ENCODE measurements at places on chromosomes 16 and 17. TPM values are rescaled to one million over a fixed set of nuclear protein-coding genes. Genes with fewer than 3 reads are reported as not detected.

Gene KCNAB3
- total RNA-seq: 0.29 TPM

GRCh38 chr17:39404542-39405378 is 3.3 kb upstream of the FBXL20 start:
- peak; percentile 60 for DNase-seq

DNA sequence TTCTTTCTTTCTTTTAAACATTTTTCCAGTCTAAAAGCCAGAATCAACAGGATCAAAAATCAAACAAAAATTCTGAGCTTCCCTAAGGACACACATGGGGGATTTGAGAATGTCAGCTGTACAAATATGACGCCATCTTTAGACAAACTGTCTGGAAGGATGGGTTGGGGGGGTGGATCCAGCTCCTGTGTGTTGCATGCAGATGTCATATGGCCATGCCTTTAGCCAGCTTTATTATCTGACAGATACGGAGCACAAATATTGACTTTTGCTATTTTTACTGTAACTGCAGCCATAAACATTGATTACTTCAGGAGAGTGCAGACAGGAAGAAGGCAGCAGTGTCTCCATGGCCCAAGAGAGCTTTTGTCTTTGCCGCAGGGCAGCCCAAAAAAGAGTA is 279.4 kb upstream of the ELAC2 start:
- no peak for DNase-seq

Gene PPL
- 26.5 TPM for total RNA-seq

- no peak for DNase-seq
Observed at GRCh38 chr17:44221084-44221861, 1.8 kb upstream of the UBTF start.

GRCh38 chr16:21205303-21205702 is 6.1 kb downstream of the ZP2 start:
- no peak for DNase-seq

- DNase-seq: no peak
Observed at GRCh38 chr17:50917418-50917743, 51.2 kb upstream of the TOB1 start.

- DNase-seq: peak; percentile 86
Observed at GRCh38 chr17:55576996-55577586, 65.8 kb upstream of the SMIM36 start.

GRCh38 chr16:27822529-27822928 is 241.0 kb downstream of the GSG1L start:
- DNase-seq: no peak

Gene GINS2
- total RNA-seq: 6.5 TPM

- DNase-seq: no peak
Observed at GRCh38 chr16:88883117-88883895, 16.8 kb upstream of the PABPN1L start.

DNA sequence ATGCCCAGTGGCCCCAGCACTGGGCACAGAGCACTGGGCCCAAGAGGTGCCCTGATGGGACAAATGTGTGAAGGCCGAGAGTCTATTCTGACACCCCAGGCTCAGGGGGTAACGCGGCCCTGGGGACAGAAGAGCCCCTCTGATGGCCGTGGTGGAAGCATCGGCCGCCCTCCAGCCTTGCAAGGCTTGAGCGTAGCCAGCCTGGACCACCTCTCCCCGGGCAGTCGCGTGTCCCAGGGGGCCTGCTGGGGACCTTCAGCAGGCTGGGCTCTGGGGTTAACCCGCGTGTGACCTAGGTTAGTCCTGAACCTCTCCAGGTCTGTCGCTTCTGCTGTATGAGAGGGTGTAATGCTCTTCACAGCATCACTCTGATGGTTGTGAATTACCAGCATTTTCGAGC is 40.8 kb downstream of the NOS2 start:
- DNase-seq: no peak

- peak; percentile 23 for DNase-seq
Observed at GRCh38 chr16:54286366-54287130, at the start of gene IRX3. TSS of gene IRX3 (minus strand) at chr16:54286787. CDS start at chr16:54286050, 737 bp downstream.

Gene PHOSPHO1
- total RNA-seq: not detected

Gene IL17C
- total RNA-seq: 1.4 TPM

Gene PRM2
- not detected for total RNA-seq

DNA sequence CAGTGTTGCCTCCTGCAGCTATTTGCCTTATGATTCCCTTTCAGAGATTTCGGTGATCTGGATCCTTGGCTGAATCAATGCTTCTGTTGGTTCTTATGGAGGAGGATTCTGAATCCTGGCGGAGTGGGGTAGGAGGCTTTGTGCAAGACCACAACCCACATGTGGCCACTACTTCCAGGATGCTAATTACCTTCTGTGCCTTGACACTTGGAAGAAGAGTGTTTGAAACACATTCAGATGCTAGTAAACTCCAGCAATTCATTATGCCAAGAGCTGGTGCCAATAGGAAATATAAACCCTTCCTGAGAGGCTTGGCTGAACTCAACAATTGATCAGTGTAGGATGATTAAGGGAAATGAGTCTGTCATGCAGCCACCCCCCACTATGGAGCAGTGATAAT is 12.1 kb upstream of the NLRP1 start:
- no peak for DNase-seq

Measured in kidney epithelial cell (primary cell).